Stimulated activated CD8-positive, alpha-beta memory T cell treated with anti-CD3 and anti-CD28 coated beads, Interleukin-12 subunit alpha, Interleukin-12 subunit beta, amount 100 ng/mL, for 1 hour (primary cell): ENCODE measurements at places on chromosomes 16 and 17.
A peak's percentile ranks its signal among the peaks of the same experiment; 100 is the strongest.

- DNase-seq = no peak
Measured at GRCh38 chr16:4172070-4172469, 55.8 kb upstream of the ADCY9 start.

DNA sequence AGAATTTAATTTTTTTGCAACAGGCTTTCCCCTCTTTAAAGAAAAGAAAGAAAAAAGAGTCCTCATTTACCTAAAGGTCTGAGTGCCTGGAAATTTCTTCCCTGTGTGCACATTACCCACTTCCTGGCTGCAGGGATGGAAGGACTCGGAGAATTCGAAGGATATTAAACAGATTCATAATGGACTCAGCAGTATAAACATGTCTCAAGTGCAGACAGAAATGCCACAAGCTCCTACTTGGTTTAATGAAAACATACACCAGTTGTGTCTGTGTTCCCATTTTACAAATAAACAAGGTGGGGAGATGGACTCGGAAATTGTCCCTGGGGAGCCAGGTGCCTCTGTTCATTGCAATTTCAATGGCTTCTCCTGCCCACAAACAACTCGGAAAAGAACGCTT lies 47.2 kb downstream of the MEOX1 start:
- no peak for DNase-seq

DNA sequence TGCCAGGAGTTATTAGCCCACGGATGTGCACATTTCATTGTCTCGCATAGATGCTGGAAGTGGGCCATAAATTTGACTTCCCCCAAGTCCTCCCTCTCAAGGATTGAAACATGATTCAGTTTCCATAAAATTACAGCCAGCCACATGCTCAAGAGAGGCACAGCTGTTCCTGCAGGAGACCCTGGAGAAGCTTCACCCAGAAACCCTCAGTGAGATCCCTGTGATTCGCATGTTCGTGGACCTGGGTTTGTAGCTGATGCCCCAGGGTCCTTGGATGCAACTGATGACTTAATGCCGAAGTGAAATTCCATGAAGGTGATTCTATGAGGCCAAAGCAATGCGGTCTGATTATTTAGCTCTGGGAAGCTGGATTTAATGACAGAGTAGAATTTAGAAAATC lies 24.7 kb upstream of the AQP8 start:
- no peak for DNase-seq

- no peak for DNase-seq
Measured at GRCh38 chr16:709566-710499, 4.2 kb upstream of the FBXL16 start.

- no peak for DNase-seq
Measured at GRCh38 chr16:73086108-73086507, 38.2 kb upstream of the ZFHX3 start.

GRCh38 chr17:78613416-78613815 lies 36.2 kb upstream of the DNAH17 start:
- no peak for DNase-seq

- DNase-seq = no peak
Measured at GRCh38 chr17:68461122-68461539, 3.8 kb upstream of the WIPI1 start.

- DNase-seq = no peak
Measured at GRCh38 chr16:52592778-52593177, 45.8 kb upstream of the TOX3 start.

GRCh38 chr17:27315322-27315721 lies 21.4 kb downstream of the WSB1 start:
- no peak for DNase-seq

DNA sequence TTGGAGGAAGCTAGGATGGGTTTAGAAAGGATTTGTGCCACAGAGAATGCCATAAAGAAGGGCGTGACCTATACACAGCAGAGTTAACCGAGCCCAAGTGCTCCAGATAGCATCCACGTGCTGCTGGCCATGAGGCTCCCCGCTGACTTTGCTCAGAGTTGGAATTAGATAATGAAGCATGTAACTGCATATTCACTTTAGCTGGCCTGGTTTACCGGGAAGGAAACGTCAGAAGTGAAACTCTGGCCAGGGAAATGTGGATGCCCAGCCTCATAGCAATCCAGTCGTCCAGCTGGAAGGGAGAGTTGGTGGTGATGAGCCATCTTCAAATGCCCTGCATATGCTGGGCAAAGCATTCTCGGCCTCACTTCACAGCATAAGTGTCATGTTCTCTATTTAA lies 6.1 kb downstream of the KRT35 start:
- no peak for DNase-seq

DNA sequence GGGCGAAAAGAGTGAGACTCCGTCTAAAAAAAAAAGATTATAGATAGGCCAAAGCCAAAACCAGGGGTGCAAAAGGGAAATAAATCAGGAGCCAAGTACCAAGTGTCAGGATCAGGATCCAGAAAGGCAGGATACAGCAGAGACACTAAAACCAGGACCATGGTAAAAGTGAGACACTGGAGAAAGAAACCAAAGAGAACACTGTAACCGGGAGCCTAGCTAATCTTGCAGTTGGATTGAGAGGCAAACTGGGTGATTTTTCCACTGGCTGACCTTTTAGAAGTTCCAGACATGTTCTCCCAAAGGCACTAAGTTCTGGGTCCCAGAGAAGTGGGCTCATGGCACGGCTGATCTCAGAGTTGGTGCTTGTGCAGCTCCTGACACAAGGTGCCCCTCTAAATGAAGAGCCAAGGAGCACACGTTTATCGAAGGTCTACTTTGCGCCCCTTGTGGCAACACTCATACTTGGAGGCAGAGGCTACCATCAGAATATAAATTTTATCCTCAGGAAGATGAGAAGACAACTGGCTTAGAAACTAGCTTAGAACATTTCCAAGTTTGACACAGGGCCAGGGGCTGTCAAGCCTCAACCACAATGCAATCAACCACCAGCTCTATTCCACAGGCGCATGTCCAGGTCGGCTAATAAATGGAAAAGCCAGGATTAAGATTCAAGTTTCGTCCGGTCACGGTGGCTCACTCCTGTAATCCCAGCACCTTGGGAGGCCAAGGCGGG lies 27.5 kb upstream of the HELZ start:
- no peak for DNase-seq

- no peak for DNase-seq
Measured at GRCh38 chr17:64573214-64573613, 66.4 kb downstream of the CEP95 start.

DNA sequence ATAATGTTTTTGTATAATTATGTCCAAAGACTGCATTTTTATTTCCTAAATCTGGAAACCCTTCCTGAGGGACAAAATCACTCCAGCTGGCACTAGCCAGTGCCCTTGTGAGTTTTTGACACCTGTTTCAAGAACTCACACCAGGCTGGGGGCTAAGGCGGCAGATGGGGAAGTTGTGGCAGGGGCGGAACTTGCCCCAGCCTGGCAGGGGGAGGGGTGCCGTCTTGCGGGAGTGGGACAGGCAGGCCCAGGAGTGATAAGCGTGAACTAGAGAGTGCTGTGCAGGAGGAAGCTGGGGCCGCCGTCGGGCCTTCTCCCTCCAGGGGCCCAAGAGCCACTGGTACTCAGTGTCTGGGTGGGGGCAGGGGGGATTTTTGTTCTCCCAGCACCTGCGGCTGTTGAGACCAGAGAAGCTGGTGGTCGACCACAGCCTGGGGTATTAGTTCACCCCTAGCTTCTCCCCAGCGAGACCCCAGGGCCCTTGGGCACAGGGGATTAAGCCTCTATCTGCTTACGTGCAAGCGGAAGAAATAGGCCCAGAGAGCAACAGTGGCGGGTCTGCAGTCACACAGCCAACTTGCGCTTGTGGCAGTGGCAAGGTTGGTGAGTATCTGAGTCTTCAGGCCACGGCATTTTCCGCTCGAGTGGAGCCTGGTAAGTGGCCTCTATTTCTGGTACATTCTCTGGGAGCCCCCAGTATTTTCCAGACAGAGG lies 40.2 kb upstream of the PLCG2 start:
- DNase-seq = no peak

GRCh38 chr16:84284154-84284722 lies 10.4 kb upstream of the WFDC1 start:
- DNase-seq = no peak

DNA sequence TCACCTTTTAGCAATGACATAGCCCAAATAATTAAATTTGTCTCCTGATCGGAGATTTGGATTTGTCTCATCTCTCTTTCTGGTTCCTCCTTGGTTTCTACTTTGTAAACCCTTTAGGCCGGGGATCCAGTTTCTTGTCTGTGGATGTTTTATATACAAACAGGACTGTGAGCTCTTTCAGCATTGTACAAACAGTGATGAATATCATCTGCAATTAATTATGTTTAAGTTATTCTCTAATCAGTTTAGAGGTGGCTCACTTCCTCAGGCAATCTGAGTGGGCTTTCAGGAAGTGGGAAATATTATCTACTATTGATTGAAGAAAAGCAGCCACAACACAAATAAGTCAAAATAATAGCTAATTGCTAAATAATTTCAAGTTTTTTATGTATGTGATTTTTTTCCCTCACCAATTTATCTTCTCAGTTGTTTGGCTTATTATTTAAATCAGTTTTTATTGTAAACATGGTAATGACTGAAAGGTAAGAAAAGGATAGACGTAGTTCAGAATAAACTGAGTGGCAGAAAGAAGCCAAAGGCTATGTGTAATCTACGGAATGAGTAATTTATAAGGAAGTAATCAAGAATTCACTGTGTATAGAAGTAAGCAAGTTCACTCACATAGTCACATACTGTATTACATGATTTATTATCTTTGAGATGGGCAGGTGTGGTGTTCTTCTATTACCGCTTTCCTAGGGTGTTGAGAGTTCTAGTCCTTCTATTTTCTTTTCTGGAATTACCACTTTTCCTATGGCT lies 3.4 kb upstream of the ABCC11 start:
- no peak for DNase-seq

GRCh38 chr17:56545930-56546329 lies 47.6 kb upstream of the NOG start:
- no peak for DNase-seq

- DNase-seq = no peak
Measured at GRCh38 chr16:82242201-82242600, 72.2 kb upstream of the MPHOSPH6 start.

GRCh38 chr17:4941319-4941610 lies 1.2 kb downstream of the RNF167 start:
- no peak for DNase-seq

GRCh38 chr17:77644181-77645071 lies 314.1 kb upstream of the TNRC6C start:
- no peak for DNase-seq

DNA sequence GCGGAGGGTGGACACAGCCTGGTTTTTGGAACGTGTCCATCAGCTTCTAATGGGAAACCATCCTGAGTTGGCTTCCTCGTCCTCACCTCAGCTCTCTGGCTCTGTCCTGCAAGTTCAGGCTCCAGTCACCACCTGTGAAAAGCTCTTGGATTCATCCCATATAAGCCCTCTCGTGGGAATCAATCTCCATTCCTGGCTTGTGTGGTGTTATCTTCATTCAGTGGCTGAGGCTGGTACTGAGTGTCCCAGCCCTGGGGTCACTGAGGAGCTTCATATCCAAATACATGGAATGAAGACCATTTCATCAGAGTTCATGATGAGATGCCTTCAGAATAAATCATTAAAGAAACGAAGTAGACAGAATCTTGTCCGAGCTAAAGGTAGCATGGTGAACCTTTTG lies 189.2 kb downstream of the RBFOX1 start:
- no peak for DNase-seq

DNA sequence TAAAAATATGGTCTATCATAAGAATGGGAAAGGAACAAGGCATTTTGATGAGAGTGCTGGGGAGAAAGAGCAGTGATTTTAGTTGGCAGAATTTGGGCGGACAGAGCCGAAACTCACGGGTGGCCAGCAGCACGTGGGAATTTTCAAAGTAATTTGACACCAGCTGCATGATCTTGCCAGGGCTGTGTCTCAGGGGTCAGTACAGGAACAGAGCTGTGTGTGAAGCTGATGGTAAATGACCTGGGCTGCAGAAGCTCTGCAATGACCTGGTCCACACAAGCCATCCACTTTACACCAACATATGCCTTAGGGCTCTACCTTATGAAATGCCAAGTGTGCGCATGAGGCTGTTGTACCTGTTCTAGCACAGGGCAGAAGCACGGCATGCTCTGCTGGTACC lies 112.0 kb downstream of the ZFHX3 start:
- no peak for DNase-seq

DNA sequence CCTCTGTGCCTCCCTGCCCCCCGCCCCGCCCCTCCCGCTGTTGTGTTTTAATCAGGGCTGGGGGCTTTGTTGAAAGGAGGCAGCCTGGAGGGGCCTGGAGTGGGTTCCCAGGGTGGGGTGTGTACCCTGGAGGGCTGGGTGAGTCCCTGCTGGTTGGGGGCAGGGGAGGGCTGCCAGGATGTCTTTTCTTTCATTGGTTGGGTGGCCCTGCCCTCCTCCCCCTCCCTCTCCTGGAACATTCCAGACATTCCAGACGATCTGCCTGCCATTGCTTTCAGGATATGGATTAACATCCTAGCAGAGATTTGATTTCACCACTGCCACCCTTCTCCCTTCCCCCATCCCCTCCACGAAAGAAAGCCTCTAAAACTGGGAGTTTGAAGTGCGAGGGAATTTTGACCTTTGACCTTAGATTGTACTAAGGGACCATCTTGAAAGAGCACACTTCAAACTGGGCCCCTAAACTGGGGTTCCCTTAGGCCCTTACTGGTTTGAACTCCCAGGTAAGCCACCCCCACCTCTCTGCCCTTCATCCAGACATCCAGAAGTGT lies 25.3 kb downstream of the IGF2BP1 start:
- no peak for DNase-seq

DNA sequence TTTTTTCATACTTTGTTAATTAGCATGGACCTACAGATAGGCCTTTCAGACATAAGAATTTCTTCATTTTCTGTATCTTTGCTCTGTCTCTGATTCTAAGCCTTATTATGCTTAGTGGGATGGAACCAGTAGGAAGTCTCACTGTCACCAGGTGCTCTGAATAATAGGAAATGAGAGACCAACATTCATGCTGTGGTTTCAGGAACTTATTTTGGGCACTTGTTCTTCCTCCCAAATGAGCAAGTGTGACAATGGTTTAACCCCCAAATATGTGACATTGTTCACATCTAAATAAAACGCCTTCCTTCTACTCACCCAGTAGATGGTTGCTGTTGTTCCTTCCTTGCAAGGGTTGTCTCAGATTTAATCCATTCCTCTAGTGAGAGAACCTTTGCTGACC lies 100.2 kb downstream of the SYCE1L start:
- no peak for DNase-seq

GRCh38 chr16:24344784-24345183 lies 88.6 kb downstream of the CACNG3 start:
- DNase-seq = no peak

GRCh38 chr17:70171159-70171558 lies 1.8 kb downstream of the KCNJ2 start:
- no peak for DNase-seq

DNA sequence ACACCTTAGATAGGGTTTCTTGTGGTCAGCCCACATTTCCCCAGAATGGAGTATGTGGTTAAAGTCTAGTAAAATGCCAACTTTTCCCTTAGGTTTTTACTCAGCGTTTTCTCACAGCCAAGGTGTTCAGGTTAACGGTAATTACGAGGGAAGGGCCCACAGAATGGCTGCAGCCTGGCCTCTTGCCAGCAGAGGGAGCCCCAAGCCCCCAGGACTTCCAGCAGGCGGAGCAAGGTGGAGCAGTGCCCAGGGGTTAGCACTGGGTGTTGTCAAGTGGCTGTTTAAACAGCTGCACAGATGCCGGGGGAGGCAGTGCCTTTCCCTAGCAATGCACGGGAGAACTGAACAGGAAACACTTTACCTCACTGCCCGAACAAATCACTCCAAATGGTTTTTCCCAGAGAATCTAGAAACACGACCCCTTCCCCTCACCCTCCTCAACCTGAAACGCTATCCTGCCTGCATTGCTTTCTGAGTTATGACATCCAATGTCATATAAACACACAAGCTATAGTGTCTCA lies 6.6 kb downstream of the PHB1 start:
- DNase-seq = peak; percentile 70
